ENCODE measurements at places on chromosomes 13 and 19. TPM values are rescaled to one million over a fixed set of nuclear protein-coding genes. Genes with fewer than 3 reads are reported as not detected.
A peak's percentile ranks its signal among the peaks of the same experiment; 100 is the strongest.

SIGLEC9 gene
- total RNA-seq: not detected

ADGRE1 gene
- 0.16 TPM for total RNA-seq

SSBP4 gene
- 18.9 TPM for total RNA-seq

N4BP2L1 gene
- not detected for total RNA-seq

NRTN gene
- 32.9 TPM for total RNA-seq

DNA sequence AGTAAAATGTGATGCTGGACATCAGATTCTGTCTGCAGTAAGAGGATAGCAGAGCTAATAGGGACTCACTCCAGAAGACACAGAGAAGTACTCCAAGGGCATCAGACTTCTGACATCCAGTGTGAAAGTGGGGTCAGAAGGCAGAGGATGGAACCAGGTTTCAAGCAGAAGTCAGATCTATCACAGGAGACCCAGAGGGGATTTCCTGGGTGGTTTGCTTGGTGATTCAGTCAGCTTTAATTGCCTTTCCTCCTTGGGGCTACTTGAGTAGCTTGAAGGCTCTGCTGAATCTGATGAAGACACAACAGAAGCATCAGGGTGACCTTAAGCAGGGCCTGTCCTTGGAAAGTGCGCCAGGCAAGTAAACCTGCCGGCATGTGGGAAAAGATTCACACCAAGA, 300.6 kb downstream of the COG6 start:
- DNase-seq: no peak
- H3K4me3 ChIP-seq: no peak overlapping the region
- H3K27me3 ChIP-seq: no peaks in the 10 kb centered on the region
- no peaks in the 10 kb centered on the region for H3K4me1 ChIP-seq
- no peak overlapping the region for H3K27ac ChIP-seq

DNA sequence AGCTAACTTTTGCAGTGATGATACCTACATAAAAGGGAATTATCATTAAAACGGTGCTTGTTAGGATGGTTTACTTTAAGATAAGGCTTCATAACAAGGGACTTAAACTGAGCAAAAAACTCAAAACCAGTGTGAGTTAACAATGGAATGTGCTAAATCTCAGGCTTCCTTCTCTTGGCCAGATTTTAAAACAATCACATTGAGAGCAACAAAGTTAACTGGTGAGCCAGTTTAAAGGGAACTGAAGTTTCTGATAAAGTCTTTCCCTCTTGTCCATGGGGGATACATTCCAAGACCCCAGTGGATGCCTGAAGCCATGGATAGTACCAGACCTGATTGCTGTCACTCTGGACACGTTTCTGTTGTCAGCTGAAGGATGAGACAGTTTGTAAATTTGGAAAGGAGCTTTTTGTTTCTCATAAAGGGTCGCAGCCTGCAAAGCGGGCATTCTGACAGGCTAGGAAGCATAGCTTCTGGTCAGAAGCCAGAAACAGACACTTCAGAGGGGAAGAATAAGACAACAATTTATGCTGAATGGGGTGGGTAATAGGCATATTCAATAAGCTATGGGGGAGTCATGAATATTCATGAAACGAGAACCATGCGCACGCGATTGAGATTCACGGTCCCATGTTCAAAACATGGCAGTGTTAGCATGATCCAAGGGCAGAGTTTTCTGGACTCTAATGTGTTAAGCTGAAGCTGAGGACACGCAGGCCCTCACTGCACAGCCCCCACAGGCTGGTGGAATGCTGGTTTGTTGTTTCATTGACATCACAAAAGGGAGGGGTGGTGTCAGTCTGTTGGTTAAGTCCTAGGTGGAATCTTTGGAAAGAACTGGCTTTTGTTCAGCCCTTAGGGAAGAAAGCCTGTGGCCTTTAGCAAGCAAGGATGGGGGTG, 150.6 kb upstream of the RNF113B start:
- peak overlapping the region; percentile 74 for H3K27ac ChIP-seq
- no peaks in the 10 kb centered on the region for H3K27me3 ChIP-seq
- H3K36me3 ChIP-seq: no peaks in the 10 kb centered on the region
- peak; percentile 71 for DNase-seq

- no peak overlapping the region for H3K4me3 ChIP-seq
- peak; percentile 4 for DNase-seq
- H3K36me3 ChIP-seq: no peaks in the 10 kb centered on the region
- no peak overlapping the region for H3K27ac ChIP-seq
- no peaks in the 10 kb centered on the region for H3K4me1 ChIP-seq
- no peaks in the 10 kb centered on the region for H3K27me3 ChIP-seq
These were observed 107.0 kb upstream of the GPR12 start for GRCh38 chr13:26867451-26868091.

GRCh38 chr19:5567360-5567969, at the start of gene TINCR:
Gene TINCR (minus strand): TSS chr19:5567953.
- peaks cover 32% of the 10 kb centered on the region for H3K27me3 ChIP-seq
- H3K27ac ChIP-seq: no peak within 1 kb of the TSS
- no peak within 1 kb of the TSS for H3K4me3 ChIP-seq
- H3K36me3 ChIP-seq: no peaks in the 10 kb centered on the region
- no peaks in the 10 kb centered on the region for H3K4me1 ChIP-seq

DNA sequence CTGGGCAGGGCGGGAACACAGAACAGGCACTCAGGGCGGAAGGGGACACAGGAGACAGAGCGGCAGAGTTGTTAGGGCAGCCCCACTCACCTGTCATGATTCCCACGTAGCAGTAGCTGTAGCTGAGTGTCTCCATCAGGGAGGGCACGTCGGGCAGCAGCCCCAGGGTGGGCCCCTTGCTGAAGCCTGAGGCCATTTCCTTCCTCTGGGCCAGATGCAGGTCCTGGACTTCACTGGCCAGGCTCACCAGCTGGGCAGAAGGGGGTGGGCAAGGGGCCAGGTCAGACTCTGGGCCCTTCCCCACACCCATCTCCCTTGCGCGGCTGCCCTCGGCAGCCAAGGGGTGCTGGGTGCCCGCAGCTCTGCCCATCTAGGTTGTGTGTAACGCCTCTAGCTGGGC, 5.9 kb downstream of the MBOAT7 start:
- DNase-seq: no peak
- no peak overlapping the region for H3K27ac ChIP-seq
- H3K4me3 ChIP-seq: no peak overlapping the region
- H3K27me3 ChIP-seq: no peaks in the 10 kb centered on the region

DNA sequence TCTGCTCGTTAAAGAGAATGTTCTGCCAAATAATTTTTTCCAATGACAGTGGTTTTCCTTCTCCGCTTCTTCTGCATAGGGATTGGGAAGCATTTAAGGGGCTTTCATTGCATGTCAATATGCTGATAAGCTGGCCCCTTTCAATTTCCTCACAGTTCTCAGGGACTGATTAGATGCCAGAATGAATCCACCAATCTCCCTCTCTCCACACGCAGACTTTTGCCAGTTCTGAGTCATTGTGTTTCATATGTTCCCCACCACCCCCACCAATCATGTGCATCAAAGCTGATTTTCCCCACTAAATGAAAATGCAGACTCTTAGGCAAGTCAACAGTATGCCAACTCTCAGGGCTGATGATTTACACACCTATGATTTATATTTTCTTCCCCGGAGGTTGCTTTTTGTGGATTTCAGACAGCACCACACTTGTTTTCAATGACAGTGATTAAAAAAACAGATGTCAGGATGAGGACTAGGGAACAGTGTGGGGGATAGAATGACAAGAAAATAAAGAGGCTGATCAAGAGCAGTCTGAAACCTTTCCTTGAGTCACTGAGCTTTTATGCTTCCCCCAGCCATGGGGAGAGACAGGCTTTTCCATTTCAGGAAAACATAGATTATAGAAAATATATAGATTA, 47.9 kb upstream of the C13orf42 start:
- peaks cover 7% of the 10 kb centered on the region for H3K4me1 ChIP-seq
- no peak overlapping the region for H3K4me3 ChIP-seq
- H3K27ac ChIP-seq: no peak overlapping the region

All from SJSA1 (cell line).